ENCODE measurements at places on chromosomes 16 and 17.

DNA sequence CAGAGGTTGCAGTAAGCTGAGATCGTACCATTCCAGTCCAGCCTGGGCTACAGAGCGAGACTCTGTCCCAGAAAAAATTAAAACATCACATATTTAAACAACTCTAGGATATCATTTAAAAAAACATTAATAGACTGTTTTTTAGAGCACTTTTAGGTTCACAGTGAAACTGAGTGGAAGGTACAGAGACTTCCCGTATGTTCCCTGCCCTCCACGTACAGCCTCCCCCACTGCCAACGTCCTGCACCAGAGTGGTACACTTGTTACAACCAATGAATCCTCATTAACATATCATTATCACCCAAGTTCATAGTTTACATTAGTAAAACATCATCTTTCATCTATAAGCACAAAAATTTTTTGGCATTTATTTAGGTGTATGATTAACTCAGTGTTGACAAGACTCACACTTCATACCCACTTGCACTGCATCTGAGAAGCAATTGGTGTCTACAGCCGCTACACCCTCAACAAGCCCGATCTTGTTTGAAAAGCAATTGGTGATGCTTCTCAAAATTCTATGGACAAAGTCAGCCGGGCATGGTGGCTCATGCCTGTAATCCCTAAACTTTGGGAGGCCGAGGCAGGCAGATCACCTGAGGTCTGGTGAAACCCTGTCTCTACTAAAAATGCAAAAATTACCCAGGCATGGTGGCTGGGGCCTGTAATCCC lies 39.9 kb upstream of the STH start:
- no peak for DNase-seq

DNA sequence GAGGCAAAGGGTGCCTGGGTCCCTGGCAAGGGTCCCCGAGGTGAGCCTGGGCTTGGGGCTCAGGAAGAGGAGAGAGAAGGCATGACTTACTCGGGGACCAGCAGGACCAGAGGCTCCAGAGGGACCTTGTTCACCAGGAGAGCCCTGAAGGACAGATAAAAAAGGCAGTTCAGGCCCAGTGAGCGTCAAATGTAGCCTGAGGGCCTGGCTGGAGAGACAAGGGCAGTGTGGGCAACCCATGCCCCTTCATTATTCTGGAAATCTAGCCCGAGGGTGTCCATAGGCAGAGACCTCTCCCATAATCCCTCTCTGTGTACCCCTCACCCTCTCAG lies 14.1 kb downstream of the COL1A1 start:
- no peak for DNase-seq

DNA sequence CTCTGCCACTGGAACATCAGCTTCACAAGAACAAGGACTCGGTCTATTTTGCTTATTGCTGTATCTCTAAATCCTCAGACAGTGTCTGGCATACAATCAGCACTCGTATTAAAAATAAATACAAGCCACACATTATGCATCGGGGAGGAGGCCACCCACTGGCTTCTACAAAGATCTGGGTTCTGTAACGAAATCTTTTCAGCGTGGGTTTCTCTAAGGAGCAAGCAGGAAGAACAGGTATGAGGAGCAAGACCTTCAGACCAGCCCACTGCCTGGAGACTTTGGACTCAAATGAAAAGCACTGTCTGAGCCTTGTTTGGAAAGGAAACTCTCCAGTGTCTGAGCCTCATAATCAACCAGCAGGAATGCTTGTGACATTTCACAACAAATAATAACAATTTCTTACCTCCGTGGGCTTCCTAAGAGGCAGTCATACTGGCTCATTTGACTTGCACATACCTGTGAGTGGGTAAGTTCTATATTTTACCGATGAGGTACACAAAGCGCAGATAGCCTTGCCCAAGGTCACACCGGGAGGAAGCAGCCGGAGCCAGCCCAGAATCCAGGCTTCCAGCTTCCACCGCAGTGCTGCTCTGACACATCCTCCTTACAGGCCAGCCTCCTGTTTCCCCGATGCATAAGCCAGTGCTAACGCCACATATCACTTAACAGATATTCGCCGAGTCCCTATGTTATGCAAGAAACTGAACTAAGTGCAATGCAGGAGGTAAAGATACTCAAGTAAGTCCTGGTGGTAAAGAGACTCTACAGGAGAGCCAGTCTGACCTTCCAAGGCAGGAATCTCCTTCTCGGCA lies 118.6 kb upstream of the TNRC6C start:
- DNase-seq: no peak

DNA sequence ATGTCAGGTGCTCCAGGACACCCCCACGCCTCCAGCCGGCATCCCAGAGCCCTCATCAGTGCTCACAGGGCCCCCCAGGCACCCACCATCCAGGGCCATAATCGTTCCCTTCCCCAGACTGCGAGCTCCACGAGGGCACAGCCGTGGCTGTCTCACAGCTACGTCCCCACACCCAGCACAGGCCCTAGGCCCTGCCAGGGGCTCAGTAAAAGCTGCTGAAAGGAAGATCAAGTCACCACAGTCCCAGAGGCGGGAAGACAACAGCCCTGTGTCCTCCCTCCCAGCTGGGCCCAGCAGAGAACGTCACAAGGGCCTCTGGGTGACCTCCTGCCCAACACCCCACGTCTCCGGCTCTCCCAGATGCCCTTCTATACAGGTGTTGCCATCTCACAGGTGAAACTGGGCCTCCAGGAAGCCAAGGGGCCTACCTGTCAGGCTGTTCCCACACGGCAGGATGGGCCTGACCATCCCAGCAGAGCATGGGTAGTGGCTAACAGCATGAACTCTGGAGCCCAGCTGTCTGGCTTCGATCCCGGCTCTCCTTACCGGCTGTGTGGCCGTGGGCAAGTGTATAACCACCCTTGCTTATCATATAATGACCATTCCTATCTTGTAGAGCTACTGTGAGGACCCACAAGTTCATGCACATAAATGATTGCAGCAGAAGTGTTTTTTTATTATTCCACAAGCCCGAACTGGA lies 17.9 kb downstream of the ARL2BP start:
- no peak for DNase-seq

DNA sequence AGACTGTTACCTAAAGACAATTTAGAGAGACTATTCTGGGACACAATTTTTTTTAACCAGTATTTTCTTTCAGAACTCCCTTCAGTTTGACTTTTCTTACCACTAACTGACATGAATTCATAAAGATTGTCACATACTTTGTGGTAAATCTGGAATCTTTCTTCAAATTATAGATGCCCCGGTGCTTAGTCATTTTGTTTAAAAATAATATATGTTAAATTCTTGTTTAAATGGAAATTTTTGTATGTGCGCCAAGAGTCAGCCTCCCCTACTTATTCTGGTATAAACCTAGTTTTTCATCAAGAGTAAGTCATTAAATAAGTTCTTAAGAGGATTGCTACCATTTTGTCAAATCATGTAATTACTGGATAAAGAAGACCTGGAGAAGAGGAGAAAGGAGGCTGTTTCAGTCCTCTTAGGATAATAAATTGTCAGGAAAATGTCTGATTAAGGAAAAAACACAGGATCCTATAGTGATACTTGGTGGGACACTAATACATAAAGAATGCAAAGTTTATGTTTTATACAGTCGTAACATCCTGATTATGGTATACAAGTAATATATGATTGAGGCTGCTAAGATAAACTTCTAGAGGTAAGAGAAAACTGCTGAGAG lies 424.4 kb downstream of the PMP22 start:
- DNase-seq: no peak

- DNase-seq: no peak
These were observed 42.4 kb upstream of the ZNF629 start for GRCh38 chr16:30829130-30830071.

DNA sequence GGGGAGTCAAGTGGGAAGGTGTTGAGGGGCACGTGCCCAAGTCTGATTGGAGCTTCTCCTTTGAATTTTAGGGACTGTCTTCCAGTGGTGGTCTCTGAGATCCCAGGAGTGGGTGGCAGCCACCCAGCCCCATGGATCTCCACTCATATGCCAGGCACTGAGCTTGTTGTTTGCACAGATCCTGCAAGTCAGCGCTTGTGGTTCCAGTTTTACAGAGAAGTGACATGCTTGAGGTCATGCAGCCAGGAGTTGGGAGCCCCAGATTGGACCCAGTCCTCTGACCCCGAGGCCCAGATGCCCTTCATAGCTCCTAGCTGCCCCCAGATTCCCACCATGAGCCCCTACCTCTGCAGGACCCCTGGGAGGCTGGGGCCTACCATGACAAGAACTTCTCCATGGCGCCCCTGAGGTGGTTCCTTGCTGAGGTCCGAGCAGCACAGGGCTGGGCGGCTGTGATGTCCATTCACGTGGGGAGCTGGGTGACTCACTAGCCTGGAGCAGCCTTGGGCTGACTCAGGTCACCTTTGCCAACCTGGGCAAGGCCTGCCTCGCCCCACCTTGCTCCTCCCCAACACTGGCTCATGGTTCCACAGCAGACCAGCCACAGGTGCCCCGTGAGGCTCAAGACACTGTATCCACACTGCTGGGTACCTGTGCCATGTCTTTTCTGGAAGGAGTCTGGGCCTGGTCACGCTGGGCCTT lies 47.4 kb downstream of the RAI1 start:
- no peak for DNase-seq

DNA sequence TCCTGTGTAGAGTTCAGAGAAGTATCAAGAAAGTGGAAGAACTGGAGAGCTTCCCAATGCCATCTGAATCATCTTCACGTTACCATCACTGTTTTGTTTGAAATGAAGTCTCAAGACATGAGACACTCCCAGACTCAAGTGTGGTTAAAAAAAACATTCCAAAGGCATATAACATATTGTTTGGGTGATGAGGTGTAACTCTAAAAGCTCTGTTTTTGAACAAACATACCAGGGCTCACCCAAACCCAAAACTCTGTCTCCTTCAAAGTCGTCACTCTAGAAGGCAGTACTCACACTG lies 6.3 kb upstream of the ZCCHC14 start:
- no peak for DNase-seq

GRCh38 chr17:47644324-47644723 lies 5.4 kb upstream of the KPNB1 start:
- no peak for DNase-seq

- DNase-seq: no peak
These were observed 20.2 kb upstream of the CES1 start for GRCh38 chr16:55853114-55853513.

DNA sequence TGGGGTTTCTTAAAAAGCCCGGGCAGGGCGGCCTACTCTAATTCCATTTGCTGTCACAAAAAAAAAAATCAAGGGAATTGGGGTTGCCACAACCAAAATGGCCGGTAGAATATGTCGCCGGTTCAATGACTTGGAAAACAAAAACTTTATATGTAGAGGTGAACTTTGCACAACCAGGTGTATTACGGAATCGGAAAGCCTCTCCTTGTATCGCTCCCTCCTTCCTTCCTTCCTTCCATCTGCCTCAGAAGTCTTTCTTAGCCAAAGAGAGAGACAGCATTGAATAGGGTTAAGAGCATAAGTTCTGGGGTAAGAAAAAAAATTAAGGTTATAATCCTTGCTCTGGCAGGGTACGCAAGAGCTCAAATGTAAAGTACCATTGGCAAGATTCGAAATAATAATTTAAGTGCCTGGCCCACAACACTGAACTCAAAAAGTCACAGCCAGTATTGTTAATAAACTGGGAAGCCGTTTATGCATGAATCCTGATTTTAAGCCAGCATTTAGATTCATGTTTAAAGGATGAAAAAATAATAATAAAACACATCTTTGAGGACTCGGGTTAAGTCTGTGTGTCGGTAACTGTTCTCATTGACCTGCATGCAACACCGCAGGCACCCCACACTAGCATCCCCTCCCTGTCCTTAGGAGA lies 522 bp upstream of the GLG1 start:
- no peak for DNase-seq

DNA sequence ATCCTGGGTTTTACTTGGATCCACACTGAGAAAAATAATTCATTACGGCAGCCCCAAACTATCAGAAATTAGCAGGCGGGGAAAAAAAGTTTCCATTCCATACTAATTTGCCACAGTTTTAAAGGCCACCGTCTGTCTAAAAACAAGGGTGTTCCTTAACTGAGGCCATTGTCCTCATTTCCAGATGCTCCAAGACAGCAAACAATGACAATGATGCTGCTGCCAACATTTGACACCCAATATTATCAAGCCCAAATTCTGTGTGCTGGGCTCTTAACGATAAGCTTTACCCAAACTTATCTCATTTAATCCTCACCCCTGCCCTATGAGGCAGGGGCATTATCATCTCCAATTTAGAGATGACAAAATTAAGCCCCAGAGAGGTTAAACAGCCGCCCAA lies 26.3 kb downstream of the CUEDC1 start:
- DNase-seq: no peak

- no peak for DNase-seq
These were observed 26.0 kb upstream of the PRM1 start for GRCh38 chr16:11306997-11307638.

DNA sequence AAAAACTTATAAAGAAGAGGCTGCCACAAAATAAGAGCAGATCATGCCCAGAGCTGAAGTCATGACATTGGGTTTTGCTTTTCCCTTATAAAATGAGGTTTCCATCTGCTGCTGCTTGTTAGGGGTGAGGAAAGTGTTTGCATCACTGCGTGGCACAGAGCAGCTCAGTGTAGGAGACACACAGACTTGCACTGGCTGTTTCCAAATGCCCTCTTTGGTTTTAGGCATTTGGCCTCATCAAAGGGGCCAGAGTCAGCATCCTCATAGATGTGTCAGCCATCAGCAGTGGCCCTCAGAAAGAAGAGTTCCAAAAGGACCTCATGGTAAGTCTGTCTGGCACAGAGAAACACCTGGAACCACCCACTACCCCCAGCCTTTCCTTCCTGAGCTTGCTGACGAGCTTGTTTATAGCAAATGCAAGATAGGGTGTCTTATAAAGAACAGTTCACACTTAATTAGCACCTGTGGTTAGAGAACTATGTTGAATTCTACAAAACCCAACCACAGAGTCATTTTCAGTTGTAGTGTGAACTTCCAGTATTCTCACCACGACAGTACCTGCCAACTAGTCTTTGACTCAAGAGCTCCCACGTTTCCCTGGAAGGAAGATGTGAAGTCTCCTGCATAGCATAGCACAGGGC lies 17.0 kb downstream of the VWA3A start:
- no peak for DNase-seq

DNA sequence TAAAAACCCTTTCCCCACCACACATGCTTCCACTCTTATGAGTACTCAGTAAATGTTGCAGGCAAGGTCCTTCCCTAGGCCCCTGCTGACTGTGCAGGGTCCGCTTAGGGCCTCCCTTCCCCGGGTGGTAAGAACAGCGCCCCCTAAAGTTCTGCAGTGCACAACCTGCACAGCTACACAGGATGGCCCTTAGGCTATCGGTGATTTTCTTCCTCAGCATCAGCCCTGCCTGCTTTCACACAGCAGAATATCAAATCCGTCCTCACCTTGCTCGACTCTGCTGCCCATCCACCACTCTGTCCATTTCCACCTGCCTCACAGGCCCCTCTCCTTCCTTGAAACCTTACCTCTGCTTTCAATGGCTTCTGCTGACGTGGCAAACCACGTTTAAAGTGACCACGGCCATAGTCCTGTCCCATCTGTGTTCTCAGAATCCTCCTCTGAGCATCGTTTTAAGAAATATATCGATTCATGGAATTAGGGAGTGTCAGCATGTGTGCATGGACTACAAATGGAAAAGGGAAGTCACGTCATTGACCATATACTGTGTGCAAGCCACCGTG lies 51.4 kb upstream of the TMEM132E start:
- no peak for DNase-seq

GRCh38 chr16:5551909-5552308 lies 454.3 kb upstream of the EEF2KMT start:
- DNase-seq: no peak

GRCh38 chr16:88780142-88781062 lies 4.6 kb downstream of the PIEZO1 start:
- no peak for DNase-seq

GRCh38 chr17:65920996-65921395 lies 270.9 kb downstream of the CEP112 start:
- no peak for DNase-seq

All from G401 (cell line).